ENCODE measurements at places on chromosomes 11 and 22.

GRCh38 chr22:44505796-44506354 lies 7.8 kb upstream of the RTL6 start:
- no peak for DNase-seq

DNA sequence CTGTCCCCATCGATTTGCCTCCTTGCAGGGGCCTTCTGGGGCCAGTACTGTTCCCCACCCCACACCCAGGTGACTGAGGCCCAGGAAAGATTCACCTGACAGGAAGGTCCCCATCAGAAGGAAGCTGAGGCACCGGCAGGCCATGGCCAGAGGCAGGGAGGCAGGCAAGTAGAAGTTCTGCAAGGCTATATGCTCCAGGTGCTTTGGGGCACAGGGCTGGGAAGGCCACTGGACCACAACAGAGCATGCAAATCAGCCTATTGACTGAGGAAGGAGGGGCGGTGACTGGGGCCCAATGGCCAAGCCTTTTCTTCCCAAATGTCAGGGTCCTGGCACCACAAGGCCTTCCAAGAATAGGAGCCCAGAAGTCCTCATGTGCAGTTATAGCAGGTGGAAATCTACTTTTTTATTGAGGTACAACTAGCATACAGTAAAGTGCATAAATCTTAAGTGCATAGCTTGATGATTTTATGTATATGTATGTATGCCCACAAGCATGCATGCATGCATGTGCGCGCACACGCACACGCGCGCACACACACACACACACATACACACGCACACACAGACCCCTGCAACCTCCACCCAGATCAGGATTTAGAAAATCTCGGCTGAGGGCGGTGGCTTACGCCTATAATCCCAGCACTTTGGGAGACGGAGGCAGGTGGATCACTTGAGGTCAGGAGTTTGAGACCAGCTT lies at the start of gene VPREB3:
Gene VPREB3, minus strand, starts transcription at position 206 of the 700 bp plus-strand sequence. Its CDS starts 62 bp downstream, at position 144.
- no peak for DNase-seq

- DNase-seq: peak; percentile 78
Observed at GRCh38 chr11:126917531-126918204, 82.9 kb downstream of the KIRREL3 start.

- DNase-seq: peak; percentile 39
Observed at GRCh38 chr11:110710628-110711381, 1.4 kb downstream of the ARHGAP20 start.

DNA sequence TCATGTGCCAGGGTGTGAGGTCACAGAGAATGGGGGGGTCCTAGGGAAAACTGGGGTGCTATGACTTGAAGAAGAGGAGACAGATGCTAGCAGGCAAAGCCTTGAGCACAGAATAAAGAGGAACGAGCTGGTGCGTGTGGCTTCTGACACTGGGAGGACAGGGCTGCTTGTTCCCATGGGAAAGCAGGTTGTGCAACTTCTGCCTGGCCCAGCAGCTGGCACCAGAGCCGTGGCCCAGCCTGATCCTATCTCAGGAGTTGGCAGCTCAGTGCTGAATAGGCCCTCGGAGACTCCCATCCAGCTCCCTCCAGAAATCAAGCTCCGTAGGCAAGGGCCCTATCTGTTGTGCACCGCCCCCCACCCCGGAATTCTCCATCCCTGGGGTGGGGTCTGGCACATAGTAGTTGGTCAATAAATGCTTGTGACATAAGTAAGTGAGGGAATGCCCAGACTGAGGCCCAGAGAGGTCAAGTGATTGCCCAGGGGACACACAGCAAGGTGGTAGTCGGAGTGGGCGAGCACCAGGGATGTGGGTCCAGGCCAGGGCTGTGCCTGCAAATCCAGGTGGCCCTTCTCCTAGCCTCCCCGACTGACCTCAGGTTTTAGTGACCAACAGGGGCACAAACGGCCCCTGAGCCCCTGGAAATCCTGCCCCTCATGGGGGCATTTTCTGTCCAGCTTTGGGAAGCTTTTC lies 19.5 kb upstream of the FADD start:
- no peak for DNase-seq

DNA sequence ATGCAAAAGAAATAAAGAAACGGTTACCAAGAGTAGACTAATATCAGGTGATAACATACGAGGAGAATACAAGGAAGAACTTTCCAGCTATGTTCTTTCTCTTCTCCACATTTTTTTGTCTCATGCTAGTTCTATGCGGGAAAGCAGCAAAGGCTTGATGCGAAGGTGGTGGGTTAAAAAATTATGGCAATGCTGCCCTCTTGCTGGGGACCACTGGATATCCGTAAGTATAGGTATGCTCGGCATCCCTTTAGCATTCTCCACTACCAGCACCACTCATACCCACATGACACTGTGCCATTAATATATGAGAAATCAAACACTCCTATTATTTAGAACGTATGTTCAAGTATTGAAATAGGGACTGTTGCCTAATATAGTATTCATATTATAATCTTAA lies 776.4 kb downstream of the LRRC4C start:
- no peak for DNase-seq

Data from amniotic epithelial cell (primary cell).